ENCODE measurements at places on chromosomes 2 and 18.
A peak's percentile ranks its signal among the peaks of the same experiment; 100 is the strongest.

DNA sequence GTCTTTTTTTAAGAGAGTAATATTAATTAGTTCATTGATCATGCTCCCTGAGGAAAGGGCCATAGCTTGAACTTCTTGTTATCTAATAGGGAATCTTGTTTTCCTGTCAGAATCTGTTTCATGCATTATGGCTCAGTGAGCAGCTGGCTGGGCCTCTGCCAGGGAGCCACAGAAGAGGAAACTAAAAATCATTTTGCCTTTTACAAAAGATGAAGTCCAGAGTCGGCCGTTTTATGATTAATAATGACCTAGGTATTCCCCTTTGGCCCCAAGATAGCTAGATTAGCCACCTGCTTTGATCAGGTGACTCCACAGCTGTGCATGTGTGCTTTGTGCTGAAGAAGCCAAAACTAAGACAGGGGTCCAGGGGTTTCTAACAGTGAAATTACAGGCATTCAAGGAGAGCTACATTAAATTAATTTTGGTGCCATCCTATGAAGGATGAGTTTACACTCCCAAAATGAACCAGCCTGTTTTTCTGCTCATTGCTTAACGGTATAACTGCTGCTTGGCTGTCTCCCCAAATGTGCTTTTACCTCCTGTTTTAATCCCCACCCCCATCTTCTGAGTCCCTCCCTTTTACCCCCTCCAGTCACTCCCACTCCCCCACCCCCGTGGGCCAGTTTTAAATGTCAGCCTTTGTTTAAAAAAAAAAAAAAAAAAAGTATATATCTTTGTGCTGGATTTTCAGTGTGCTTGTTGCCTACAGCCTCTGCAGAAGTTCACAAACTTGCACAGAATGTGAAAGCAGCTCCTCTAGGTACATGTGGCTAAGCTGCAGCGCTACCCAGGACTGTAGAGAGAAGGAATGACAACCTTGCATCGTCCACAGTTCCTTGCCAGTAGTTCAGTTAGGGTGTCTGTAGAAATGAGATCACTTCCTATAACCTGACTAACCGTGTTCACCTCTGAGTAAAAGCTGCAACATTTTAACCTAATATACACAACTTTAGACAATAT is 93.1 kb downstream of the CABLES1 start:
- no peak for DNase-seq

DNA sequence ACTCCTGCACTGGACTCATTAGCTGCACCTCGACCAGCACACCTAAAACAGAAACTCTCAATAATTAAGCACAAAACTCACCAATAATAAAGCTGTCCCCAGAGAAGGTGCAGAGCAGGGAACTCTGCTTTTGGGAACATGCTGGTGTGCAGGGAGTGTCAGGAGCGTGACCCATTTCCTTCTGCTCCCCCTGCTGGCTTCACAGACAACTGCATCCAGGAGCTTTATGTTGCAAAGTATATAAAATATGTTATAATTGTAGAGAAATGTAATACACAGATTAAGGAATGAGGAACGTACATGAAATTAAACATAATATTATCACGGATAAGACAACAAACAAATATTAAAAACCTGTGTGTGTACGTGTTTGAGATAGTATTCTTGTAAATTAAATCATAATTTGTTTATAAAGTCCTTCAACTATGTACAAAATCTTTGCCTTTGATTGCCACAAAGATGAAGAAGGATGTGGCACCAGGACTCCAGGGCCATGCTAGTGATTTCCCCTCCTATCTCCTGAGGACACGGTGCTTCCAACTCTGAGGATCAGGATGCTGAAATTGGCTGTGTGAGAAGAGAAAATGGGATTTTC is 68.6 kb upstream of the MAL start:
- DNase-seq = no peak

DNA sequence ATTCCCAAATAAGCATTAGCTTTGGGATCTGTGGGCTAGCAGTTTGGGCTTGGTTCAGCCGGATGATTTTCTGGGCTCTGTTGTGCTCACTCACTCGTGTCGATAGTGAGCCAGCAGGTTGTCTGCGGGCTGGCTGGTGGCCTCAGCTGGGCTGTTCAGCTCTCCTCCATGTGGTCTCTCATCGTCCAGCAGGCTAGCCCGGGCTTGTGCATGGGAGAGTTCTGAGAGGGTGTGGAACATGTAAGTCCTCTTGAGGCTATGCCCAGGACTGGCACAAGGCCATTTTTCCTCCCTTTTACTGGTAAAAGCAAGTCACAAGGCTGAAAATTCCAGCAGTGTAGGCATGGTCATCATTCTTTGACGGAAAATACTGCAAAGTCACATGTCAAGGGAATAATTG is 38.5 kb downstream of the NTSR2 start:
- DNase-seq = no peak

DNA sequence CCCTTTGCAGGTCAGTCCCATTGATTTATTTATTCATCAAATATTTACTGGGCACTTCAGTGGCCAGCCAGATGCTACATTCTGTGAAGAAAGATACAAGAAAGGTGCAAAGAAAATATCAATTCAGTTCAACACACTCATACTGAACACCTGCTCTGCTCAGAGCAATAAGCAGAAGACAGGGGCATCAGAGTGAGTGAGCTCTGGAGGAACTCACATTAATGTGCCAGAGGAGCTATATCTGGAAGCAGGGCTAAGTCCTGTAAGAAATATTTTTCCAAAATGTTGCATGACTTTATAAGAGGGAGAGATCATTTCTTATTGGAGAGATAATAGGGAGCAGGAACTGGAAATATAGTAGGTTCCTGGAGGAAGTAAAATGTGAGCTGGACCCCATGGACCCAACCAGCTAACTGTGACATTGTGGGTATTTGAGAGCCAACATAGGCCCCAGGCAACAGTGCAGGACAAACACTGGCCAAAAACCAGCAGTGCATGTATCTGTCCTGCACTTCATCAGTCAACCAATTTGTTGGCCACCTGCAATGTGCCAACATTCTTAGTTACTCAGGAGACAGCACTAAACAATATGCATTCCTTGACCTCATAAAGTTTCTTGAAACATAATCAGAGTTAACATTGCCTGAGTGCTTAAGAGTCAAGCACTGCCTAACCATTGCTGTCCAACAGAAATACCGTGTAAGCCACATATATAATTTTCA is 102.7 kb upstream of the PTPRM start:
- no peak for DNase-seq

DNA sequence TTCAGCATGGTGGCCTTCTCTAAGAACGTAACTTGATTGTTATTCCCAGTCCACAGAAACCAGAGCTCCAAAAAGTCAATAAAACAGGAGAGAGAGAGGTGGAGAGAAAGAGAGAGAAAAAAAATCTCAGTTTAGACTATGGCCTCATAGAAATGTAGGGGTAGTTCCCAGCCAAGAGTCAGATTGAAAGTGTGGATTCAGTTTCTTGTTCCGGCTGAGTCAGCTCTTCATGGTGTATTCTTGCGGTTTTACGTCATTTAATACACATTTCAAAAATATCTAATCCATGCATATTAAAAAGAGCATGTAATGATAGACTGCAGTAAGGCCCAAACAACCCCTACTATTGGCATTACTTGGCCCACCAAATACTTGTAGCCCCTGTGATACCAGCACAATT is 303.9 kb downstream of the ETAA1 start:
- no peak for DNase-seq

DNA sequence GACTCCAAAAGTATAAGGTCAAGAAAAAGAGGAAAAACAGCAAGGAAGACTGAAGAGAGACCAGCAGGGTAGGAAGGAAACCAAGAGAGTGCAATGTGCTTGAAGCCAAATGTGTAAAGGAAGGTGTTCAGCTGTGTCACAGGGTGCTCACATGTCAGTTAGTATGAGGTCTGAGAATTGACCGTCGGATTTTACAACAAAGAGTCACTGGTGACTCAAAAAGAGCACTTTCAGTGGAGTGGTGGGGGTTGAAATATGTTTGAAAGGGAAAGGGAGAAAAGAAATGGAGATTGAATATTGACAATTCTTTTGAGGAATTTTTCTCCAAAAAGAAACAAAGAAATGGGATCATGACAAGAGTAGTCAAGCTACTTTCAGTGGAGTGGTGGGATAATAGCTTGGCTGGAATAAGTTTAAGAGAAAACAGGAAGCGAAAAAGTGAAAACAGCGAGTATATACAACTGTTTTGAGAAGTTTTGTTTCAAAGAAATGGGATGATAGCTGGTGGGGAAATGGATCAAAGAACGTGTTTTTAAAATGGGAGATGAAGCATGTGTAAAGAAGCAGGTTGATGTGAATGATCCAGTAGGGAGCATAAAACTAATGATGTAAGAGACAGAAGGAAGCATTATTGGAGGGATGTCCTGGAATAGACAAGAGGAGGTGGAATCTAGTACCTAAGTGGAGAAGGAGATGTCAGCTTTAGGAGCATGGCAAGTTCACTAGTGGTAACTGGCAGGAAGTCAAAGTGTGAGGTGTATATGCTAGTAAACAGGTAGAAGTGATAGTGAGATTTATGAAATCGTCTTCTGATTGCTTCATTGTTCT is 3.6 kb upstream of the TSPYL6 start:
- DNase-seq = no peak

GRCh38 chr2:5951471-5951870 is 259.3 kb downstream of the SOX11 start:
- no peak for DNase-seq

- DNase-seq = peak; percentile 83
Observed at GRCh38 chr2:234111523-234111922, 61.0 kb downstream of the SPP2 start.

- DNase-seq = no peak
Observed at GRCh38 chr2:104332731-104333130, 521.2 kb upstream of the POU3F3 start.

GRCh38 chr2:74983631-74984392 is 25.4 kb downstream of the POLE4 start:
- no peak for DNase-seq

DNA sequence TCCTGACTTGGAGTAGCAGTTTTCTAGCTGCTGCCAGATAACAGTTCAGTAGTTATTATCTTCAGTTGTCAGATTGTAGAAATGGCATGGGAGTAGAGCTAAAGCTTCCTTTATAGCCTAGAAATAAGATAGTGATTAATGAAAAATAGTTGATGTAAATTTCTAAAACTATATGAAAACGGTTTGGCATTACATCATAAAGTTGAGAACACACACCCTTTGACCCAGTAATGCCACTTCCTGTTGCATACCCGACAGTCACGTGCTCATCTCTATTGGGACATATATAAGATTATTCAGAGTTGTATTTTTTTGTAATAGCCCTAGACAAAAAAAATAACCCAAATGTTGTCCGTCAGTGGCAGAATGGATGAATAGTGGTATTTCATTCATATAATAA is 39.4 kb upstream of the ASB1 start:
- no peak for DNase-seq

- no peak for DNase-seq
Observed at GRCh38 chr18:10381951-10382350, 72.5 kb upstream of the APCDD1 start.

GRCh38 chr18:50636366-50637057 is 76.6 kb downstream of the MAPK4 start:
- no peak for DNase-seq

GRCh38 chr2:212264187-212264586 is 274.4 kb downstream of the ERBB4 start:
- DNase-seq = no peak

DNA sequence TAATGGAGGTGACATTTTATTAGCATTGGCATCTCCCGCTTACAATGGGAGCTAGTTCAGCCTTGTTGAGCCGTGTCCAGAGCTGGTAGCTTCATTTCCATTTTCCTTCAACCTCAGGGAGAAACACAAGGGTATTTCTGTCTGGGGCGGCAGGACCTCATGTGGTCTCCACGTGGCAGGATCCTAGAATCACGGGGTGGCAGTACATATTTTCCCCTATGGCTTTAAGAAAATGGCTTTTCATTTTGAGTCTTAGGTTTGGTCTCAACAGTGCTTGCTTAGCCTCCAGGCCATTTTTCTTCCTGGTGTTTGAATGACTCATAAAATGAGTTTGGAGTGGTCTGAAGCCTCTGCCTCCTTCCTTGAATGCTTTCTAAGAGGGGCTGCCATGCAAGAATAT is 20.3 kb downstream of the CABLES1 start:
- no peak for DNase-seq

GRCh38 chr2:50607721-50608120 is 424.2 kb downstream of the NRXN1 start:
- no peak for DNase-seq

DNA sequence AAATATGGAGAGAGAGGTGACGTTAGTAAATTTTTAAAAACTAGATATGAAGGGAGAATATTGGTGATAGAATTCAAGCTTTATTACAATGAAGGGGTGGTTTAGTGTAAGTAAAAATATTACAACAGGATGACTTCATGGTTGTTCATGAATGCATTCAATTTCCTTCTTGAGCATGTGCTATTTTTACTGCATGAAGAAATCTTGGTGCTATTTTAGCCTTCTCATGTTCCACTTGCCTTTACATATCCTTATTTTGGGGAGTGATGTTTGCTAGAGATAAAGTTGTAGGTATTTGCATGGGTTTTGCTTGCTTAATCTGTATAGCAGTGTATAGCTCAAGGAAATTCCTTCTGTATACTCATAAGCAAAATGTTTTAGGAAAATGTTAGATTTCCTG is 195.0 kb upstream of the MMADHC start:
- no peak for DNase-seq

GRCh38 chr18:44679914-44680272 is 795 bp upstream of the SETBP1 start:
- DNase-seq = peak; percentile 73

DNA sequence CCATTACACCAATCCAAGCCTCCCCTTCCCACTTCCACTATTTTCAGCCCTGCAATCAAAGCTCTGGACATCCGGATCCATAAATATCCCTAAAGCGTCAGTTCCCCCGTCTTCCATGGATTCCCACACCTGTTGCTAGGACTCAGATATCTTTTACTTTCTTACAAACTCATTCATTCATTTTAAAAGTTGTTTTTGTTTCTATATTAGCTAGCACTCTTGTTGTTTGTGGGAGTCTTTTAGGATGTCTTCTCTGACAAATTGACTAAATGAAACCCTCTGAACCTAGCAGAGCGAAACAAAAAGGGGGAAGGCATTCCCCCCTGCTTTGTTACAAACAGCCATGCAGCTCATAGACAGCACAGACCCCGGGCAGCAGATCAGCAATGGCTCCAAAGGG is 9.0 kb upstream of the NBAS start:
- no peak for DNase-seq

DNA sequence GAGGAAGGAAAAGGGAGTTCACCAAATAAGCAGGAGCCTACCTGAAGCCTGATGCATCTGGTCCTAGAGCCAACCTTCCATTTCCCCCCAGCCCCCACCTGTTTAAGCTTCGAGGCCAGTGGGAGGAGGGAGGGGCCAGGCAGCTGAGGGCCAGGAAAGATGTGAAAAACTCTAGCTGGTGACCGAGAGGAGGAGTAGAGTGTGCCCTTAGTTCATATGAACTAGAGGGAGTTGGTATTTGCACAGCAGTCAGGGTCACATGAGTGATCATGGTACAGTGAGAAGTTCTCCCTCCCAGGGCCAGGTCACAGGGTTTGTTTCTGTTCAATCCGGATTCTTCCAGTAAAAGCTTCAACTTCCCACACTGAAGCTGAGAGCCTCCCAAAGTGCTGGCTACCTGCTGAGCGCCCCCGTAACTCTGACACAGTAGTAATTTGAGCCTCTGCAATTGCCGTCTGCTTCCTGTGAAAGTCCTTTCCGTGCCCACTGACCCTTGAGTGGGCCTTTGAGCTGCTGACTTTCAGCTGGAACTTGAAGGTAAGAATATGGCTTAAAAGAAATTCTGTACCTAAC is at the start of gene SULT1C2:
SULT1C2 (plus strand) TSS at position 362 of the 573 bp plus-strand sequence. CDS start 4,773 bp downstream, outside the sequence.
- DNase-seq = no peak

GRCh38 chr2:233980955-233981561 is 63.9 kb downstream of the TRPM8 start:
- no peak for DNase-seq

- DNase-seq = no peak
Observed at GRCh38 chr18:37844209-37844970, 278.8 kb upstream of the CELF4 start.

GRCh38 chr2:162908567-162908966 is 70.0 kb upstream of the KCNH7 start:
- no peak for DNase-seq
